HCT116 (cell line): ENCODE measurements at places on chromosomes 11 and 22. TPM values are rescaled to one million over a fixed set of nuclear protein-coding genes. Genes with fewer than 3 reads are reported as not detected.
A peak's percentile ranks its signal among the peaks of the same experiment; 100 is the strongest.

DNA sequence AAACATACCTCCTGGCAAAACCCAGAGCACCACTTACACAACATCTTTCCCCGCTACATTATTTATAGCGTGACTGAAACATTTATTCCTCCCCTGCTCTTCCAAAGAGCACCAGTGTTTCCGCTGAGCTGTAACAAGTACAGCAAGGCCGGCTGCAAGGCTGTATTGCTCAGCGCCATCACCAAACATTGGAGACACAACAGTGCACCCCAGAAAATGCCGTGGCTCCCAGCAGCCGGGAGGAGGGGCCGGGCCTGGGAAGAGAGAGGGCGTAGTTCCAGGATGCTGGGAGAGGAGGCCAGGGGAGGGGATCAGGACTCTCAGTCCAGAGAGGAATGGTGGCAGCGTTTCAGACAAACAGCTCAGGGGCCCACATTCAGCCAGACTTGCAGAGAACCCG lies 133.2 kb downstream of the DSCAML1 start:
- peaks cover 12% of the 10 kb centered on the region for H3K27me3 ChIP-seq
- H3K36me3 ChIP-seq = no peaks in the 10 kb centered on the region
- no peak overlapping the region for H3K27ac ChIP-seq
- no peaks in the 10 kb centered on the region for H3K4me1 ChIP-seq
- no peak for DNase-seq

DNA sequence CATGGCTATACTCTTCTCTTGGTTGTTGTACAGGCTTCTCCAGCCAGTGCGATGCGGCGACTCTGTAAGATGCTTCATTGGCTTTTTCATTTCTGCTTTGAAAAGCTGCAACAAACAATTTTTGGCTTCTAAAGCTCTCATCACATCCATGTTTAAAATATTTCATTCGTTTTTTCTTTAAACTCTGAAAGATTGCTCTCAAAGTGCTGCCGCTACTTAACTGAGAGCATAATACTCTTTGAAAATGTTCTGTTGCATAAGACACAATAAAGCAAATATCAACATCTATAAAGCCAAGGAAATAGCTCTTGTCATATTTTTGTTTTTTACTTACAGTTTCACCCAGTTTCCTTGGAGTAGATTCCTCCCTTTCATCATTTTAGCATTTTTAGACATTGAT lies 468.3 kb downstream of the TBC1D22A start:
- no peaks in the 10 kb centered on the region for H3K4me1 ChIP-seq
- no peaks in the 10 kb centered on the region for H3K27me3 ChIP-seq
- no peak overlapping the region for H3K4me3 ChIP-seq
- DNase-seq = no peak
- no peak overlapping the region for H3K27ac ChIP-seq

- DNase-seq = no peak
- no peak overlapping the region for H3K4me3 ChIP-seq
- no peak overlapping the region for H3K27ac ChIP-seq
- H3K27me3 ChIP-seq = no peaks in the 10 kb centered on the region
- no peaks in the 10 kb centered on the region for H3K36me3 ChIP-seq
Observed at GRCh38 chr22:44410451-44410991, 87.5 kb downstream of the RTL6 start.

VSTM5 gene
- not detected for total RNA-seq

DNA sequence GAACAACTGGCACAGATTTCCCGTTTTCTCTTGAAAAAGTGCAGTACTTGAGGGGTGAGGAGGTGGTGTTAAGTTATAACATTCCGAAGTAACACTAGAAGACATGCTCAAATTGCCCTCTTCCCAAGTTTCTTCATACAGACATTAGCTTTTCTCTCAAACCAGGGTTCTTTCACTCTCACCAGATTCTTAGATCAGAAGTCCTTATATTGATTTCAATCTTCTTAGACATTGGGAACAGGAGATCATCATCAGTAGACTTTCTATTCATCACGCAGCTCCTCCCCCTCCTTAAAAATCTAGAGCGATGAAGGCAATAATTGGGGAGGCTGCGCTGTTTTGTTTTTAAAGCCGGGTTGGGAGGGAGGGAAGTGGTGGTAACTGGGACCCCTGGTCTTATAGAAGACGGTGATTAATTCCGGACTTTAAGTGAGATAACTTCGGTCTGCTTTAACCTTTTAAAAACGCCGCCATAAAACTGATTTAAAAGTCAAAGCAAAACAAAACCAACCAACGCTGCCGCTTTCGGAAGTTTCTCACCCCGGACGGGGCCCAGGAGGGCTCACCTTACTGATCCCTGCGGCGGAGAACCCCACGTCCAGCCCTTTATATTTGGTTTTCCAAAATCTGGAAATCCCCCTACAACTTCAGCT lies 665 bp downstream of the USP28 start:
- no peaks in the 10 kb centered on the region for H3K36me3 ChIP-seq
- peaks cover 22% of the 10 kb centered on the region for H3K4me1 ChIP-seq
- H3K27me3 ChIP-seq = no peaks in the 10 kb centered on the region
- DNase-seq = no peak
- peak overlapping the region; percentile 69; the same call in 1 of the 2 replicates for H3K27ac ChIP-seq

GRCh38 chr22:46176508-46177003 lies 26.2 kb downstream of the PPARA start:
- H3K4me1 ChIP-seq = peaks cover 11% of the 10 kb centered on the region
- H3K27ac ChIP-seq = no peak overlapping the region
- H3K27me3 ChIP-seq = no peaks in the 10 kb centered on the region
- no peak for DNase-seq
- peaks cover 4% of the 10 kb centered on the region; the same call in 1 of the 2 replicates for H3K36me3 ChIP-seq

GRCh38 chr11:117874910-117875381 lies 1.5 kb downstream of the FXYD6 start:
- no peaks in the 10 kb centered on the region for H3K36me3 ChIP-seq
- peaks cover 4% of the 10 kb centered on the region; the same call in 1 of the 2 replicates for H3K4me1 ChIP-seq
- peaks cover 53% of the 10 kb centered on the region; the same call in 1 of the 2 replicates for H3K27me3 ChIP-seq
- H3K27ac ChIP-seq = no peak overlapping the region

HORMAD2 gene
- total RNA-seq = not detected

KLHDC7B gene
- total RNA-seq = 0.69 TPM

UBE2L6 gene
- total RNA-seq = 24.8 TPM

- no peaks in the 10 kb centered on the region for H3K4me1 ChIP-seq
- H3K27me3 ChIP-seq = no peaks in the 10 kb centered on the region
- H3K36me3 ChIP-seq = no peaks in the 10 kb centered on the region
- H3K27ac ChIP-seq = no peak overlapping the region
- DNase-seq = no peak
- no peak overlapping the region for H3K4me3 ChIP-seq
Observed at GRCh38 chr11:22076271-22076930, 116.5 kb upstream of the ANO5 start.

OR5J2 gene
- not detected for total RNA-seq

DNA sequence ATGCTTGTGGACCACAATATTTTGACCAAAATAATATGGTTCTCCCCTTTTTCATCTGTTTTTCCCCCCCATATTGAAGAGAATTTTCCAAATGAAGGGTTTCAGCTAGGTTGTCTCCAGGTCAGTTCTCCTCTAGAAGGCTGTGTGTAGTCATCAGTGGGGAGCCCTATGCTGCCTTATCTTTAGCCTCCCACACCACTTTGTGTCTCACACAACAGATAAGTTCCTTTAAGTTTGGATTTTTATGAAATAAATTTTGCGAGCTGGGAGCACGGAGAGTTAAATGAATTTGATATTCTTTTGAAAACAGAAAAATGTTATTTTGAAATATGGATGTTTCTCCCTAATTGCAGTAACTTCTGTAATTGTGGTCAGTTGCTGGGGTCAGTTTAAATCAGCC lies 28.9 kb downstream of the PAX6 start:
- no peaks in the 10 kb centered on the region for H3K27me3 ChIP-seq
- H3K27ac ChIP-seq = no peak overlapping the region
- H3K36me3 ChIP-seq = no peaks in the 10 kb centered on the region
- no peak for DNase-seq
- no peak overlapping the region for H3K4me3 ChIP-seq
- H3K4me1 ChIP-seq = no peaks in the 10 kb centered on the region

ELFN2 gene
- 45.4 TPM for total RNA-seq

DNA sequence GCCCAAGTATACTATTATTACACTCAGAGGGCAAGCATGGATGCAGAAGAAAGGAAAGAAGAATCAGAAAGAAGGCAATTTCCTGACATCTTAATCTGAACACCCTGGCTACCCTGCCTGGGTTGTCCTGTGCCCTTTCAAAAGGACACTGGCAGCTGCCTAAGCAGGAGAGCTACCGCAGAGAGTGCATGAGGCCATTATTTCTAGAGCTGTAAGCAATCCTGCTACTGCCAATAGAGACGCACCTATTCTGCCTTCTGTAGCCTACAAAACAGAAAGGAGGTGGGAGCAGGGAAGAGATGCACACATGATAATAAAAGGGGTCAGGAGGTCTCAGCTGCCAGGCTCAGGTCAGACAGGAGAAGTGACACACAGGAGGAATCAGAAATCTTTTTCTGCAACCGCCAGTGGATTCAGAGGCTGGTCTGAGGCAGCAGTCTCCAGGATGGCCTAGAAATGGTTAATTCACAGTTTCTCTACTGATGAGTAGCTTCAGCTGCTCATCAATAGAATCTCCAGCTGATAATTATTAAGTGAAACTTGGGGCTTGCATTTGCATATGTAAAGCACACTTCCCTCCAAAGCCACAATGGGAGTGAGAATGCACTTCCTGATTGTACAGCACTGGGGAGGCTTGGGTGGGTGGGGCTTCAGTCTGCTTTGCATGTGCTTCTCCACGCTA lies 253.9 kb downstream of the LARGE1 start:
- no peaks in the 10 kb centered on the region for H3K36me3 ChIP-seq
- H3K4me3 ChIP-seq = no peak overlapping the region
- no peaks in the 10 kb centered on the region for H3K4me1 ChIP-seq
- DNase-seq = no peak

DNA sequence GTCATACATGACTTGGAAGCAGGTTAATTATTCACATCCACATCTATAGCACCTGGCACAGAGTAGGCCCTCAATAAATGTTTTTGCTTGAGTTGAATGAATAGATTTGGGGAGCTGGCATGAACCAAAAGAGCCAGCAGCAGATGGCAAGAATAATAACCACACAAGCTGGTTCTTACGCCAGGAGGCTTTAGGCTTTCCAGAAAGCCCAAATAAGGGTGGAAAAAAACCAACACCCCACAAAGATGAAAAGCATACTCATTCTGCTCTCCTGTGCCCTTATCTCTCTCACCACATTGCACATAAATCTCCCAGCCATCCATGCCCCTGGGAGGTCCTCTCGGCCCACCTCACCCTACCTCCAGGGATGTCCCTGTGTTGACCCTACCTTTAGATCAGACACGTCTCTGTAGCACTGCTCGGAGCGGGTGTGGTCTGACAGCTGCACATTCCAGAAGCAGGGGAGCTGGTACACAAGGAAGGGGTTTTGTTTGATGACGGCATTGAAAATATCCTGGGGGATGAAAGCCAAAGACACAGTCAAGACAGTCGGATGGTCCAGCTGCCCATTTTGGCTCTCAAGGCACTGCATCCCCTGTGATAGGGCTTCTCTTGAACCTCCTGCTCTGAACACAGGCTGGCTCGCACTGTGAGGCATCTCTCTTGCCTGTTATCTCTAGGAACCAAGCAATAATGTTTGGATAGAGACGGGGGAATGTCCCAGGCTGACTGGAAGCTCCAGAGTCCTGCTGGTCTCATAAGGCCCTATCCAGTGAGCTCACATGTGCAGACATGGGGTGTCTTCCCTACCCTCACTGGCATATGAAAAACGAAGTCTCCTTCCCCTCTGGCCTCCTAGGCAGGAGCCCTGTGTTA lies 323.6 kb upstream of the SYN3 start:
- H3K27ac ChIP-seq = no peak overlapping the region
- DNase-seq = no peak
- no peak overlapping the region for H3K4me3 ChIP-seq
- no peaks in the 10 kb centered on the region for H3K4me1 ChIP-seq
- H3K27me3 ChIP-seq = no peaks in the 10 kb centered on the region

MIOX gene
- 0.39 TPM for total RNA-seq

RRP8 gene
- 17.8 TPM for total RNA-seq

HBD gene
- not detected for total RNA-seq

OR56A5 gene
- not detected for total RNA-seq

UBQLN3 gene
- total RNA-seq = not detected

CHST1 gene
- total RNA-seq = 0.69 TPM

GRCh38 chr22:50739279-50739691 lies 1.3 kb downstream of the ACR start:
- H3K4me1 ChIP-seq = no peaks in the 10 kb centered on the region
- H3K27me3 ChIP-seq = no peaks in the 10 kb centered on the region
- H3K4me3 ChIP-seq = no peak overlapping the region
- no peaks in the 10 kb centered on the region for H3K36me3 ChIP-seq
- no peak for DNase-seq
- H3K27ac ChIP-seq = no peak overlapping the region

OR56A1 gene
- total RNA-seq = not detected

OR4D5 gene
- total RNA-seq = not detected

GRCh38 chr11:29184939-29185890 lies 831.6 kb downstream of the KCNA4 start:
- no peaks in the 10 kb centered on the region for H3K27me3 ChIP-seq
- DNase-seq = no peak
- H3K4me3 ChIP-seq = no peak overlapping the region
- no peaks in the 10 kb centered on the region for H3K4me1 ChIP-seq

DNA sequence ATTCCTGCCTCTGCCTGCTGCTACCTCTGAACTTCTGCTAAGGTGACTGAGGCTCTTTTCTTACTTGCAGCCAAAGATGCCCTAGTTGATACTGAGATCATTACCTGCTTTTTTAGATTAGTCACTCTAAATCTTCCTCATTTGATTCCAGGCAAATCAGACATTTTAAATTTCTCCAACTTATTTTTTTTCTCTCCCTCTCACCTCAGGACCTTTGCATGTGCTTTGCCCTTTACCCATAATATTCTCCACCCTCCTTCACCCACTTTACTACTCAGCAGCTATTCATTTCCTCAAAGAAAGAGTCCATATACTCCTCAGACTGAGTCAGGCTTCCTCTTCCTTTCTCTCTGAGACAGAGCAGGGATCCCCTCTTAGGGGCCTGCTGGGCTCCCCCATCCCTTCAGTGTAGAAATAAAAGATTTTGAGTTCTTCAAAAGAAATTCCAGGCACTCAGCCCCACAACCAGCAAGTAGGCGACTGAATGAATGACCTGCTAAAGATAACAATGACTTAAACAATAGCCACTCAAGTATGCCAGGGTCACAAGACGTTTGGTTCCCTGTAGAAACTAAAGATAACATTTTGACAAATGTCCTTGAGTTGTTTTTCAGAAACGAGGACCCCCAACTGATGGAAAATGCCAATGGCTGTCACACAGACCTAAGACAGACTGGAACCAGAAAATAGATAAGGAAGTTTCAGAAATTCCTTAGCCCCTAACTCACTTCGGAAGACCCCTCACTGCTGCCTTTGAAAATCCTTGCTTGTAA lies 104.2 kb downstream of the MTNR1B start:
- no peak overlapping the region for H3K27ac ChIP-seq
- no peaks in the 10 kb centered on the region for H3K27me3 ChIP-seq
- H3K36me3 ChIP-seq = no peaks in the 10 kb centered on the region
- no peak for DNase-seq
- no peak overlapping the region for H3K4me3 ChIP-seq

GRCh38 chr11:71322861-71323582 lies 70.6 kb upstream of the SHANK2 start:
- no peak overlapping the region for H3K4me3 ChIP-seq
- H3K4me1 ChIP-seq = no peaks in the 10 kb centered on the region
- H3K27ac ChIP-seq = no peak overlapping the region
- no peaks in the 10 kb centered on the region for H3K36me3 ChIP-seq
- H3K27me3 ChIP-seq = no peaks in the 10 kb centered on the region
- DNase-seq = no peak
